ENCODE measurements at places on chromosomes 1 and 21.

DNA sequence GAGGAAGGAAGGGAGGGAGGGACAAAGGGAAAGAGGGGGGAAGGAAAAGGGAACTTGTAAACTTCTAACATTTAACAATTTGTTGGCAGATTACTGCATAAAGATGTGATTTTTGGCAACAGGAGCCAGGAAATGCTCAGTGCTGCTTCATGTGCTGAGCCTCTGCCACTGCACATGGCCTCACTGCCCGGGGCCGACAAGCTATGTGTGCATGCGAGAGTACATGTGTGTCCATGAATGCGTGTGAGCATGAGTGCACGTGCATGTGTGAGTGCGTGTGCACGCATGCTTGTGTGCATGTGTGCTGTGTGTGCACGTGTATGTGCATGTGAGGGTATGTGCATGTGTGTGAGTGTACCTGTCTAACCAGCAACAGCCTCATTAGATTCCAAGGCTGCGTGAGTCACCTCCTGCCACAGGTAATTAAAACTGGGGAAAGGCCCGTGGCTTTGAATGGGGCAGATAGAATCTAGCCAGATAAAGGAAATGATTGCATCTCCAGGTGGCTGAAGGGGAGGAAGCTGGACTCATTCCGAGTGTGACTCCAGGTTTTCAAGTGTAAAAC, 41.4 kb upstream of the TSPEAR start:
- peak; percentile 45 for DNase-seq

GRCh38 chr1:205672970-205673369, 7.3 kb downstream of the SLC45A3 start:
- no peak for DNase-seq

DNA sequence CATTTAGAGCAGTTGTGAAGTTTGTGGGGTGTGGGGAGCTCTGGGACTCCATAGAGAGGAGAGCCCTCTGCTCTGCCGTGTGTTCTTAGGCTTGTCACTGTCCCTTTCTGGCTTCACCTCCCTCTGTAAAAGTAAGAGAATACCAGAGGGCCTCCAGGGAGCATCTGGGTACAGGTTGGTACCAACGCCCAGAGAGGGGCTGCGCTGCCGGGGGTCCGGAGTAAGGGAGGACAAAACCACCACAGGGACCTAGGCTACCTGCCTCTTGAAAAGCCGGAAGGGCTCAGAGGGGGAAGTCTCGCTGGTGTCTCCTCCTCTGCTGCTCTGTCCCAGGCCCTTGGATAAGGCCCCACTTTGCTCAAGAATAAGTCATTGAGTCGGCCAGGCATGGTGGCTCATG, 3.1 kb upstream of the TINAGL1 start:
- DNase-seq: no peak

DNA sequence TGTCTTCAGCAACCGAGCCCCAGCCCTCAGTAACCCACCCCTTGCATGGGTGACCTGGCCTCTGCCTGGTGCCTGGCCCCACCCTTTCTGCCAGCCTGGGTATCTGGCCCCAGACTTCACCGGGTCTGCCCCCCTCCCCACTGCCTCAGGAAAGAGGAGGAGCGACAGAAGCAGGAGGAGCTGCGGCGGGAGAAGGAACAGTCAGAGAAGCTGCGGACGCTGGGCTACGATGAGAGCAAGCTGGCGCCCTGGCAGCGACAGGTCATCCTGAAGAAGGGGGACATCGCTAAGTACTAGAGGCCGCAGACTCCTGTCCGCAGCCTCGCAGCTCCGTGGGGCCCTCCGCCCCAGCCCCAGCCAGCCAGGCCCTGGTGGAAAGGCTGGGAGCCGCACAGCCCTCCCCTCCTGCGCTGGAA, 6.1 kb downstream of the TNFRSF25 start:
- no peak for DNase-seq

GRCh38 chr1:41566969-41567368, 82.5 kb upstream of the EDN2 start:
- no peak for DNase-seq

- DNase-seq: no peak
Measured at GRCh38 chr1:167082511-167083027, 7.6 kb downstream of the GPA33 start.

DNA sequence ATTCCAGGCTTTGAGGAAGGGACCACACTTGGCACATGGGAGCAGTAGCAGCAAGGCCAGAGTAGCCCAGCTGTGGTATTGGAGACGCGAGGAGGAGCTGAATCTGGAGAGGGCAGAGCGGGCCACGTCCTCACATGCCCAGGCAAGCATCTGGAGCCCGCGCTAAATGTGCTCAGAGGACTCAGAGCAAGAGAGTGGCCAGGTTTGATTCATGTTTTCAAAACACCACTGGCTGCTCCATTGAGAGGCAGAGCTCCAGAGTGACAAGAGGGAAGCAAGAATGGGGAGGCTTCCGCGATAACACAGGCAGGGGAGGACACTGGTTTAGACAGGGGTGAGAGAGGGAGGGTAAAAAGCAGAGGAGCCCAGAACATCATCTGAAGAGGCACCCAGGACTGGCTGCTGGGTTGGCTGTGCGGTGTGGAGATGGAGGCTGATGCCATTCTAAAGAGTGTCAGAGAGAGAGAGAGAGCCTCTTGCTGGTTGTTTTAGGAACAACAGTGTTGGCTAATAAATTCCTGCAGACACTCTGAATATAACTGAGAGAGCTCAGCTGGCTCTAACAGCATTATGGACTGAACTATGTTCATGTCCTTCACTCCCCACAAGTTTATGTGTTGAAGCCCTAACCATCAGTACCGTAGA, 32.3 kb downstream of the RCAN1 start:
- no peak for DNase-seq

DNA sequence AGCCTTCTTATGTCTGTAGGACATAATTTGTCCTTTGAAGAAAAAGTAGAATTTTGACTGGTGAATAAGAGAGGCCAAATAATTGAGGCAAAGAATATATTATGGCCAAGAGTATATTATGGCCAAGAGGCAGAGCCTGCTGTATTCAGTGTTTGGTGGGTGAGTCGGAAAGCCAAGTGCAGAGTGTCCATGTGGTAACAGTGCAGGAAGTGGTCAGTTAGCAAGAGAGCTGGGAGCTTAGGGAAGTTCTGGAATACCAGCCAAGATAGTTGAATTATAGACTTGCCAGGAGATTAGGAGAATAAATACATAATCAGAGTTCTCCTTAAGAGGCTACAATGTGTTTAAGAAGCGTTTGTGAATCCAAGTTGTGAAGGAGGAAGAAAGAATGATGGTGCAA, 131.5 kb upstream of the LMO4 start:
- DNase-seq: no peak

DNA sequence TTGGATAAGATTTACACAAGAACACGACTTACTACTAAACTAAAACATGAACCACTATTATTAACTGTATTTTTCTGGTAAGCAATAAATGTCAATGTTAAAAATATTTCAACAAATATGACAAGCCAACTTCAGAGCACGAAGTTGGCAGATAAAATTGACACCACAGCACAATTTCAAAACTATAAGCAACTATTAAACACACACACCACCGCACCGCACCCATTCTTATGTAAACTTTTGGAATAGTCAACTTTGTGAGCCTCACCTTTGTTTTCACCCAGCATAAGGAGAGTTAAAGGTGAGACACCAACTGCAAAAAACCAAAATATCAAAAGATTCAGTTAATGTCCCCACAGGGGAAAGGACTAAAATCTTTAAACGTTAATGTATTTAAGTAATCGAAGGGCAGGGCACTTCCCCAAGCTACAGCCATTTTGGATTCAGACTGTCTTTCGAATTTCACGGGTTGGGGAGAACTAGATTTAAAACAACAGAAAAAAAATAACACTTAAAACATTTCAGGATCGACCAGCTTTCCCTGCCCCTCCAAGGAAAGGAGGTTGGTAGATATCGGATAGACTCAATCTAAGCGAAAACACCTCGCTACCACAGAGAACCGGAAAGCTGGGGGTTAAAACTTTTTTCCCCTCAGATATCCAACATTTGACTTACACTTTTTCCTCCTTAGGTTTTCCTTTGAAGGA, 872 bp downstream of the GPBP1L1 start:
- no peak for DNase-seq

- no peak for DNase-seq
Measured at GRCh38 chr1:24481843-24482610, 20.6 kb upstream of the RCAN3 start.

DNA sequence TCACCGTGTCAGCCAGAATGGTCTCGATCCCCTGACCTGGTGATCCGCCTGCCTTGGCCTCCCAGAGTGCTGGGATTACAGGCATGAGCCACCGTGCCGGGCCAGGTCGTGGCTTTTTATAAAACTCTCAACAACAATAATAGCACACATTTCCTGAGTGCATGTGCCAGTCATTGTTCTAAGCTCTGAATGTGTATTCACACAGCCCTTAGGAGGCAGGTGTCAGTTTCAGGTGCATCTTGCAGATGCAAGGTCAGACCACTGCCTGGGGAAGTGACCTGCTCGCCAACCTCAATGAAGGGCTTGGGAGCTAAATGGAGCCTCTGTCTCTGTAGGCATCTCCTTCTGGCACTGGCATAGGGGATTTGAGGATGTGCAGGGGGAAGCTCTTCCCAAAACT, 1.6 kb upstream of the LEFTY2 start:
- DNase-seq: no peak

GRCh38 chr1:89600451-89601224, 32.3 kb upstream of the LRRC8C start:
- DNase-seq: no peak

DNA sequence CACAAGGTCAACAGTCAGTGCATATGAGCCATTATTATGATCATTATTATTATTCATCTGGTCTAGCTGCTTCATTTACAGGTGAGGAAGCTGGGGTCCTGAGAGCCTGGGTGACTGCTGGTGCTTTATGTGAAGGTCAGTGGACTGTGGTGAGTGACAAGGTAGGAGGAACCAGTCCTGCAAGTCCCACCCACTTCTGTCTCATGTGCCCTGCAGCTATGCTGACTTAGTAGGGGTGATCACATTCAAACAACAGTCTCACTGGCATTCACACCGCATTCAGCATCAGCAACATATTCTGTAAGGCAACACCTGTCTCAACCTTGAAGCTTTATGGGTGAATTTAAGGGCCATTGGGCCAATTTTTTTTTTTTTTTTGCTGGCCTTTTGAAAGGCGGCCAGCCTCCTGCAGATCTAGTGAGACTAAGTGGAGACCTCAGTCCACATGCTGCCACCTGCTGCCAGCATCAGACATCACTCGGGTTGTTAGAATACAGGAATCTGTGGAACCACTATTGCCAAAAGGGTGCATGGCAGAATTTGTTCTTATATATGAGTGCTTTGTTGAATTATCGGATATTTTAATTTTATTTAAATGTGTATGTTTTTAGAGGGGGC, 59.9 kb upstream of the CACNA1E start:
- DNase-seq: no peak

- DNase-seq: no peak
Measured at GRCh38 chr1:235160383-235160956, 580 bp downstream of the RBM34 start.

DNA sequence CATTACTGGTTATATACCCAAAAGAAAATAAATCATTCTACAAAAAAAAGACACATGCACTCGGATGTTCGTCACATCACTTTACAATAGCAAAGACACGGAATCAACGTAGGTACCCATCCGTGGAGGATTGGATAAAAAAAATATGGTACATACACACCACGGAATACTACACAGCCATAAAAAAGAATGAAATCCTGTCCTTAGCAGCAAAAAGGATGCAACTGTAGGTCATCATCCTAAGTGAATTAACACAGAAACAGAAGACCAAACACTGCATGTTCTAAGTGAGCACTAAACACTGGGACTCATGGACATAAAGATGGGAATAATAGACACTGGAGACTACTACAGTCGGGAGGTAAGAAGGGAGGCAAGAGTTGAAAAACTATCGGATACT, 148.6 kb downstream of the CHD1L start:
- DNase-seq: no peak

- DNase-seq: no peak
Measured at GRCh38 chr1:45796381-45796780, 7.0 kb upstream of the MAST2 start.

DNA sequence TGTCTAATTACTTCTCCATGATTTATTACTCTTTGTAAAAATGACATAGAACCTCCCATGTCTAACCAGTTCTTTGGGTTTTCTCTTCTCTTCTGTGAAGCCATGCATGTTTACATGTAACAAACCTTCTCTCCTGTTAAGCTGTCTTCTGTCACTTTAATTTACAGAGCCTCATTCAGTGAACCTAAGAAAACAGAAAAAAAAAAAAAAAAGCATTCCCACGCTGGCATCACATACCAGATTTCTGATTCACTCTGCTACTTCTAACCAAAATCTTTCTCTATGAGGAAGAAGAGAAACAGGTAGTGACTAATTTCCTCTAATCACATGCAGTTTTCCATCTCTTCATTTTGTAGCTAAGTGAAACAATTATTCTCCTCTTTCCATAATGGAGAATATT, 141.4 kb upstream of the CXADR start:
- no peak for DNase-seq

DNA sequence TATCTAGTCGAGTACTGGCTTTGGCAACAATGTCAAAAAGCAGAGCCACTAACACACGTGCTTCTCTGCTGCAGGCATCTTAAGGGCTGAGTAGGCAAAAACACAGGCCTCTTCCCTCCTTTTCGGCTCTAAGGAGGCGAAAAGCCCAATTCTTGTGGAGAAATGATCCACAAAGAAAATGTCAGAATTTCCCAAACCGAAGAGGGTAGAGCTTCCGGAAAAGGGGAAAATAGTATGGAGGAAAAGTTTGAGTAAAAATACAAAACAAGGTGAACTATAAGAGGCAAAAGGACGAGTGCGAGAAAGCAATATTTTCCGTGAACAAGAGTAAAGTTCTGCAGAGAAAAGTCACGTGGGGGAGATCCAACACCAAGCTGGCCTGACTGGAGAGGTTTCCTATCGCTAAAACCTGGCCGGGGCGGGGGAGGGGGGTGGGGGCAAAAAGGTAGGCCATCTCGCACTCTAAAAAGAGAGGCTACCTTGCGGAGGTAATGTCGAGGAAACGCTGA, 551 bp downstream of the ZRANB2 start:
- DNase-seq: no peak

Measured in natural killer cell treated with Interleukin-12 subunit alpha and Interleukin-12 subunit beta and Interleukin-15 and Interleukin-18, amount 100 ng/mL, for 72 hours (primary cell).